ENCODE measurements at places on chromosomes 5 and 9. TPM values are rescaled to one million over a fixed set of nuclear protein-coding genes. Genes with fewer than 3 reads are reported as not detected.

The GAPT gene
- 0.08 TPM for total RNA-seq

The RNF183 gene
- 0.20 TPM for total RNA-seq

The TMEM141 gene
- 55.1 TPM for total RNA-seq

The CAAP1 gene
- total RNA-seq, result 10.5 TPM

The EQTN gene
- total RNA-seq, result not detected

The AGGF1 gene
- total RNA-seq, result 12.0 TPM

The SAPCD2 gene
- total RNA-seq, result 0.15 TPM

The RMI1 gene
- total RNA-seq, result 4.0 TPM

The PDE8B gene
- total RNA-seq, result 5.5 TPM

All from left lobe of liver (tissue), 2 donors.